ENCODE measurements at places on chromosomes 6 and 20.

- DNase-seq, result no peak
Observed at GRCh38 chr6:123640567-123641187, 3.9 kb upstream of the TRDN start.

DNA sequence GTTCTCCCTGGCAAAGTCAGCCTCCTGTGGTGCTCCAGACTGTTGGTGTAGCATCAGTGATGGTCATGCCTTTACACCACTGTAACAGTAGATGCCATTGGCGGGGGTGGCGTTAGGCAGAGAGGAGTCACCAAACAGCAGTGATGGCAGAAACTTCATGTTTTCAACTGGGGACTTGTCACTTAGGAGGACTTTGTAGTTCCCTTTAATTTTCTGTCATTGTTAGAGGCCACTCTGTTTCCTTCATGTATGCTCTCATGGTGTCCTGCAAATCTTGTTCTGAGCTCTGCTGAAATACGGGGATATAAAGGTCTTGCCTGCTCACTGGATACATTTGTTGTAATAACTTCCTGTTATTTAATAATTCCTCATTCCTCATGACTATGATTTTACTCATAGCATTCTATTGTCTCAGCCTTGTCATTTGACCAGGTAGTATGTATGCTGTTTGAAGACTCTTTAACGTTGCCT lies 4.6 kb downstream of the MAP3K4 start:
- no peak for DNase-seq

DNA sequence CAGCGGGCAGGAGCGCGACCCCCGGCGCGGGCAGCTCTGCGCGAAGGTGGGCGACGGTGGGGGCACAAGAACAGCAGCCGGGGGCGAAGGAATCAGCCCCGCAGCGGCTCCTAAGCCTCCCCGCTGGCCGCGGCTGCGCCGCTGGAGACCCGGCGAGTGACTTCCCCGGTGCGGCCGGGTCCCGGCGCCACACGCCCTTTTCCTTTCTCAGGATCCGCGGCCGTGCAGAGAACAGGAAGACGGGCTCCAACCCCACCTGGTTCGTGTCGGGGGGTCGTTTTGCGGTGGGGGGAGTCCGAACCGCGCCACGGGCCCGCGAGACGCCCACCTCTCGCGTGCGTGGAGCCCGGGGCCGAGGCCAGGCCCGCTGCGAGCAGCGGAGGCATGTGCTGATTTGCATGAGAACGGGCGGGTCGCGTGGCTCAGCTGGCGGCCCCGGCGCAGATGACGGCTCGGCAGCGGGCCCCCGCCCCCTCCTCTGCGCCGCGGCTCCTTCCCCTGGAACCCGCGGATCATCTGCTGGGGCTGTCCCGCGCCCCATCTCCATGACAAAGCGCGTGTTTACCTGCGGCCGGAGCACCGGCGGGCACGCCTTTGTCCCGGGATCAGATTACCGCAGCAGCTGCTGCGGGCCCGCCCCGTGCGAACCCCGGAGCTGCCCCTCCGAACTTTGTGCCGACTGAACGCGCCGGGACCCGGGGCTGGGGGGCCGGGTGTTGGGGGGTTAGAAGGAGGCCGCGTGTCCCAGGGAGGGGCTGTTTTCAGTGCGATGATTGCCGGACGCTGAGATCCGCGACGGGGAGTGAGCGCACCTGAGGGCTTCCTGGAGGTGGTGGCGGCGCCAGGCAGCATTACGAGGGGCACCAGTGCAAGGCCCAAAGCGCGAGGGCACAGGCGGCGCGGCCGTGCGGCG lies 4.9 kb upstream of the DLL1 start:
- no peak for DNase-seq

- DNase-seq, result no peak
Observed at GRCh38 chr6:37507690-37508421, 8.2 kb upstream of the CCDC167 start.

DNA sequence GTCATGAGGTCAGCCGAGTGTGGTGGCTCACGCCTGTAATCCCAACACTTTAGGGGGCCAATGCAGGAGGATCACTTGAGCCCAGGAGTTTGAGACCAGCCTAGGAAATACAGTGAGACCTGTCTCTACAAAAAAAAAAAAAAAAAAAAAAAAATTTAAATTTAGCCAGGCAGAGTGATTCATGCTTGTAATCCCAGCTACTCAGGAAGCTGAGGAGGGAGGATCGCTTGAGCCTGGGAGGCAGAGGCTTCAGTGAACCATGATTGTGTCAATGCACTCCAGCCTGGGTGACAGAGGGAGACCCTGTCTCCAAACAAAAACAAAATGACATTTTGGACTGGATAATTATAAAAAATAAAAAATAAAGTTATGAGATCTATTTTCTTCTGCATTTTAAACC lies 56.2 kb downstream of the ADGRF1 start:
- no peak for DNase-seq

DNA sequence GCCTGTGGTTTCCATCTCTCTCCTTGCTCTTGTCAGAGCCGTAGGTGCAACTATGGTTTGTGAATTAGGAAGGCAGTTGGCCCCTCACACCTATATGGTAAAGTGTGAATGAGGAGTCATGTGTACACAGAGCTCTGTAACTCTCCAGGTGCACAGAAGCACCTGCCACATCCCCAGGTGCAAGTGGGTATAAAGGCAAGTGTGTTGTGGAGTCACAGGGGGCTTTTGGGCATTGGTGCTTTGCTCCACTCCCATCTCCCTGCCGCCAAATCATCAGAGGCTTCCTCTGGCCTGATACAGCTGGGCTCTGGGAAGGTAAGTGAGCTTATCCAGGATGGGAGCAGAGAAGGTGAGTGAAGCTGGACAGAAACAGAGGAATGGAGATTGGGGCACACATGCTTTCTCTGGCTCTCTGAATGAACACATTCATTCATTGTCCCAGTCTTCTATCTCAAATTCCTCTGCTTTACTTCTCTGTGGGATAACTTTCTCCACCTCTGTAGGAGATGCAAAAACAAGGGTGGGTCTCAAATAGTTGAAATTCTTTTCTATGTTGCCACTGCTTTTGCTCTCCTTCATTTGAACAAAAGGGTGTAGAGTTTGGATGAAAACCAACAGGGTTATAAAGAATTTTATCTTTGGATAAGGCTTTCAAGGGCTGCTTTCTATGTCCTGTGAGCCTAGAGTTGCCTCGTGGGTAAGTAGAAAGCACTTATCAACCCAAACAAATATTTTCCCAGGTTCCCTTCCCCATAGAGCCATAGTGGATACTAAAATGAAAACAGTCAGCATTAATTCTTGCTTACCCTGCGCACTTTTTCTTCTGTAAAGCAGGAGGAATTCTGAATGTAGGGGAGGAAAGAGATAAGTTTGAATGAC lies 45.0 kb upstream of the RIPOR2 start:
- no peak for DNase-seq

DNA sequence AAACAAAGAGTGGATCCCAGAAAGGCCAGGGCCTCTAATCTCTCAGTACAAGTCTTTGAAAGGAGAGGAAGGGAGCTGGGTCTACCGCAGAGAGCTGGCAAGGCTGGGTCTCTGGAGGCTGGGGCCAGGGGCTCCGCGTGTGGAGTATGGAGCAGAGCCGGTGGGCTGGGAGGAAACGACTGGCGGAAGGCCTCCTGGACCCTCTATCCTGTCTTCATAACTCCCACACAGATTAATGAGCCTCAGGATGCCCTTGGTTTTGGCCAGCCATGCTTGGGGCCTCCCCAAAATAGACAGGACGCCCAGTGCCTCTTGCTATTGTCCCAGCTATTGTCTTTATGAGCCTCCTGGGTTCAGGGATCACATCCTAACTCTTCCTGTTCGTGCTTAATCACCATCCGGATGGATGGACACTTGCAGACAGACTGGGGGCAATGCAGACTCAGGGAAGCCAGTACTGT lies 306.4 kb downstream of the DHX35 start:
- DNase-seq, result no peak

GRCh38 chr6:101150226-101150625 lies 243.3 kb upstream of the GRIK2 start:
- DNase-seq, result no peak

GRCh38 chr20:10644458-10645204 lies 29.2 kb downstream of the JAG1 start:
- DNase-seq, result no peak

DNA sequence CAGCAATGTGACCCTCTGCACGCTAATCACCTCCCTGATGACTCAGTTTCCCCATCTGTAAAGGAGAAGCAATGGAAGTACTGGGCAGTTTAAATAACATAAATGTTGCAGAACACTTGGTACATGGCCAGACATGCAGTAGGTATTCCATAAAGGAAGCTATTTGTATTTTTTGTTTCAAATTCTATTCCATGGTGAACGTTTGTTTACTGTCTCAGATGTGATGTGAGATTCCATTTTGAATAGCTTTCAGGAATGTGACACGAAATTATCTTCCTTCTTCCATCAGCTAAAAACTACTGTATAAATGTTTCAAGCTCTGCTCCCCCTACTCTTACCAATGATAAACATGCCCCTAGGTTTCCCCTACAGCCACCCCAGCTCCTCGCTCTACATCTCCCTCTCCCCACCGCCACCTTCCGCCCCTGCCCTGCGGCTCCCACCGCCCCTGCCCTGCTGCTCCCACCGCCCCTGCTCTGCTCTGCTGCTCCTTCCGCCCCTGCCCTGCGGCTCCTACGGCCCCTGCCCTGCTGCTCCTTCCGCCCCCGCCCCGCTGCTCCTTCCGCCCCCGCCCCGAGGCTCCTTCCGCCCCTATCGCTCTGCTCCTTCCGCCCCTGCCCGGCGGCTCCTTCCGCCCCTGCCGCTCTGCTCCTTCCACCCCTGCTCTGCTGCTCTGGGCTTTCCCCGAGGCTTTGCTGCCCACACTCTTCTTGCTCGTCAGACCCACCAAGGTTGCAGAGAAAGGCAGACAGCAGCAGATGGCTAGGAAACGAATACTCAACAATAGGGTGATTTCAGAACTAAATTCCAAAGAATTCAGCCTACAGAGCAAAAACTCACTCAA lies 78.9 kb downstream of the THBS2 start:
- DNase-seq, result no peak

GRCh38 chr20:13841206-13841605 lies 56.4 kb downstream of the NDUFAF5 start:
- no peak for DNase-seq

DNA sequence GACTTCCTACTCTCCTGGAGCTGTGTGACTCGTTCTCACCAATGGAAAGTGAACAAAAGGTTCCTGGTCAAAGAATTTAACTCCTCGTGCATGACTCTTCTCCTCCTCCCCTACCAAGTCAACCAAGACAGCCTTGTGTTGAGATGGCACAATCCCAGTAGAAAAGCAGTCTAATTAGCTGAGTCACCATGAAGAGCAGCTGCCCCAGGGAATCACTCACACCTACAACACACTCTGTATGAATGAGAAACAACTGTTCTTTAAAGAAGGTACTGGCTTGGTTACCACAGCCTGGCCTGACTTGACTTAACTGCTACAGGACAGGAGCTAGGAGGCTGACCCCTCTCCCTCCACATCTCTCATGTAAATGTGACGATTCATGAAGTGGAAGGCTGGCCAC lies 2.9 kb upstream of the HLA-DOB start:
- no peak for DNase-seq

DNA sequence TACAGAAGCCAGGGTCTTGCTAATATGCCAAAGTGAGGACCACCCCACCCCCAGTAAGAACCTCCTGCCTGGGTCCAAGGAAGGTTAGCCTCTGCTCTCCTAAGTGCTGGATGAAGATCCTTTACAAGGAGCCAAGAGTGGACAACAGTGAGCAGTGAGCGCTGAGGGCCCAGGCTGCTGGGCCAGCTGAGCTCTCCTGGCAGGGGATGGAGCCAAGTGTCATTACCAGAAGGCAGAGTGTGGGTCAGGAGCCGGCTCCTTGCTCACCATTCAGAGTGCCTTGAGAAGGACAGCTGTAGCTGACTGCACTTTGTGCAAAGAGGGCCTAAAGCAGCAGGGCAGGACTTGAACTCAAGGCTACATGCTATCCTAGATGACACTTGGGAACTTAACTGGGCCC lies 16.9 kb downstream of the MAFB start:
- DNase-seq, result no peak

DNA sequence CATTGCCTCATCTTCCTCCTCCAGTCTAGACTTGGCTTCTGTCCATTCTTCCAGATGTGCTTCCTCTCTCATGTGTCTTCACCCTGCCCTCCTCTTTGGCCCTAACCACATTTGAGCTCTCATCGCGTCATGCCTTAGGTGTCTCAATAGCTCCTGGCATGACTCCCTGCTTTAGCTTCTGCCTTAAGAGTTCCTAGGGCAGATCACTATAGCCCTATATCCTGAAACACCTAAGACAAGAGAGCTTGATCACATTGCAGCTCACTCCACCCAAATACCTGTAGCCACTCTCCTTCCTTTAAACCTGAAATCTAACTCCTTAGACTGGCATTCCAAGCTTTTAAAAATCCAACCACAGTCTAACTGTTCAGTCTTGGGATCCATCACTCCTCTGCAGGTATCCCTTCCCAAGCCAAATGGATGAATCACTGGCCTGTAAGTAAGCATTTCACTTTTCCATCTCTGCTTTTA lies 69.0 kb upstream of the STXBP5 start:
- no peak for DNase-seq

- DNase-seq, result no peak
Observed at GRCh38 chr6:49025273-49026240, 437.5 kb downstream of the MMUT start.

- no peak for DNase-seq
Observed at GRCh38 chr20:1535420-1536175, 21.9 kb downstream of the SIRPD start.

DNA sequence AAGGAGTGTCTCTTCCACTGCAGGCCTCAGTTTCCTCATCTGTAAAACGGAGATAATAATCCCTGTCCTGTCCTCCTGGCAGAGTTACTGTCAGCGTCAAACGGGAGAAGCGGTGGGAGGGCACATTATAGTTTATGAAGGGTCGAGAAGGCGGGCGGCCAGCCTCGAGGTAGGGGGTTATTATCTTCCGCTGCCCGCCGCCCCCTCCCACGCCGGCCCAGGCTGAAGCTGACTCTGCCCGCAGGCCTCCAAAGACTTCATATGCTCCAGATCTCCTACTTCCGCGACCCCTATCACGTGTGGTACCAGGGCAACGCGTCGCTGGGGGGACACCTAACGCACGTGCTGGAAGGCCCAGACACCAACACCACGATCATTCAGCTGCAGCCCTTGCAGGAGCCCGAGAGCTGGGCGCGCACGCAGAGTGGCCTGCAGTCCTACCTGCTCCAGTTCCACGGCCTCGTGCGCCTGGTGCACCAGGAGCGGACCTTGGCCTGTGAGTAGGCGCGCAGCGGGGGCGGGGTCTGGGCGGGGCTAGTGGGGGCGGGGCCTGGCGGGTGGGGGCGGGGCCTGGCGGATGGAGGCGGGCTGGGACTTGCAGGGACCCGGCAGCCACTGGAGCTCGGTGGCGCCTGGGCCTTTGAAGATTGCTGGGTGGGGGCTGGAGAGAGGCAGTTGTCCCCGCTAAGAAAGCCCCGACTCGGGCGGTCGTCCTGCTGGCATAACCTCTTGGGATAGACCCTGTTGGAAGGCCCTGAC lies 2.8 kb downstream of the PROCR start:
- DNase-seq, result no peak

GRCh38 chr6:5215159-5215558 lies 45.6 kb downstream of the LYRM4 start:
- no peak for DNase-seq

DNA sequence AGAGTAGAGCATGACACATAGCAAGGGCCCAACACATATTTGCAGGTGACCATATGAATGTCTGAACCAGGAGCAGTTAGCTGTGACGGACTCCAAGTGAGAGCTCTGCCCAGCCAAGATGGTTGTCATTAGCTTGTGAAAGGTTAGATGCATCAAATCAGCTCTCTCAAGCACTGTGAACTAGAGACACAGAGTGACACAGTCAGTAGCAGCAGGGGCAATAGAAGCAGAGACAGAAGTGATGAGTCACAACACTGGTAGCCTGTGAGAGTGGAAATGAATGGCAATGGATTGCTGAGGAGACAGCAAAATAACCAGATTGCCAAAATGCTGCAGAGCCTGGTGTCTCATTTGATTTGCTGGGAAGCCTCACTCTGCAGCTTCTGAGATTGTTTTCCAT lies 558.9 kb downstream of the PKHD1 start:
- DNase-seq, result no peak
